Mammary epithelial cell (primary cell): ENCODE measurements at places on chromosomes 13 and 19. TPM values are rescaled to one million over a fixed set of nuclear protein-coding genes. Genes with fewer than 3 reads are reported as not detected.
A peak's percentile ranks its signal among the peaks of the same experiment; 100 is the strongest.

FLT3LG gene
- total RNA-seq = 1.5 and 4.2 TPM in 2 replicates

ATP7B gene
- 11.5 TPM for total RNA-seq

GRCh38 chr19:13079542-13079986, 23.1 kb downstream of the LYL1 start:
- DNase-seq = no peak

DNA sequence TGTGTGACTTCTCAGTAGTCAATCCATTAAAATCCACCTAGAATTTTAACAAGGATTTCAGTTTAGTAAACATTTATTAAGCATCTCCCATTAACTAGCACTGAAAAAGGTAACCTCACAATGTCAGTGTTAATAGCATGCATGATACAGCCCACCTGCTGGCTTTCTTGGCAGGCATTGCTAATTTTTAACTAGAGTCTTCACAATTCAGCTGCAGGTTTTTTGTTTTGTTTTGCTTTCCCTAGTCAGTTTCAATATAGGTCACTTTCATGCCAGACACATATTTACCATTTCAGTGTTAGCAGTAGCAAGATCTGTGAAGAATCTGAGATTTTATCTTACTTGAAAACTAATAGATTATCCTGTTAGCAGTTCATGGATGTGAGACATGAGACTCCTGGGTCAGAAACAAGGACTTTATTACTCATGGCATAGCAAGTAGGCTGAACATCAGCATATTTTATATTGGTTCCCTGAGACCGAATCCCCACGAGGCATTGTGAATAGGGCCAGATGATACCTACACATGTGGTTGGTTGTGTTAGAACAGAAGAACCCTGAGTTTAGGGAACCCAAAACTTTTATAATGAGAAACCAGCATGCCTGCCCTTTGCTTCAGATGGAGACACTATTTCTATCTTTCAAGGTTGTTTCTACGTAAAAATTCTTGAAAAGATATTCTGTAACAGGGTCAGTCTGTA, 198.0 kb upstream of the HTR2A start:
- no peak for DNase-seq

DNA sequence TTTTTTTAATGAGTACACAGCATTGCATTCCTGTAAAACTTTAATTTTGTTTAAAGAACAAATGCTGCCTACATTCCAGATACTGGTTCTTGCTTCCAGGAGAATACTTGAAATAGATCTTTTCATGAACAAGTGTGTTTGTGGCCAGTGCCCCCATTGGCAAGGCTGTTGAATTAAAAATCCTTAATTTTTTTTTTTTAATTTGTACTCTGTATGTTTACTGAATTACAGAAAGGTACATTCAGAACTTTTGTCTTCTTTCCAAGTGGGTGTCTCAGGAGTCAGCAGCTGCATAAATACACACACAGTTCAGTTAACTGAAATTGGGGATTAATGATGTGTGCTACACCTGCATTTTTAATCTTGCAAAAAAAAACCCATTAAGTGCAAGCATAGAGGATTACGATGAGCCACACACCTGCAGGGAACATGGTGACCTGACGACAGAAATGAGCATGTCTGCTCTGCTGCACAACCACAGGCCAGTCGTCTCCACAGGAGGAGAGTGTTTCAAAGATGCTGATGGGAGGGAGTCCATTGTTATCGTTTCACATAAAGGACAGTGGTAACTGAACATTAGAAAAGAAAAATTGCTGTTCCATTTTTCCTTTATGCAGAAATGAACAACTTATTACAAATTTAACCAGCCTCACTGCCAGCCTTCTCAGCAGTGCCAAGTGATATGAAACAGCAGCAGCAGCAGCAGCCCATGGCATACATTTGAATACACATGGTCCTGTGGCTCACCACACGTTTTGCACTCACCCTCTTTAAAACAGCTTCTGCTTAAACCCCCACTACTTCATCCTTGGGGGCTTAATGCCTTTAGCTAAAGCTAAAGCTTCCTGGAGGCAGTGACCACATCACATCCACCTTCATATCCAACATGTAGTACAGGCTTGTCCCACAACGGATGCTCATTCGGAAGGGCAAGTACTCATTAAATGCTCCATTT, 72.3 kb upstream of the RFC3 start:
- no peak for DNase-seq

DNA sequence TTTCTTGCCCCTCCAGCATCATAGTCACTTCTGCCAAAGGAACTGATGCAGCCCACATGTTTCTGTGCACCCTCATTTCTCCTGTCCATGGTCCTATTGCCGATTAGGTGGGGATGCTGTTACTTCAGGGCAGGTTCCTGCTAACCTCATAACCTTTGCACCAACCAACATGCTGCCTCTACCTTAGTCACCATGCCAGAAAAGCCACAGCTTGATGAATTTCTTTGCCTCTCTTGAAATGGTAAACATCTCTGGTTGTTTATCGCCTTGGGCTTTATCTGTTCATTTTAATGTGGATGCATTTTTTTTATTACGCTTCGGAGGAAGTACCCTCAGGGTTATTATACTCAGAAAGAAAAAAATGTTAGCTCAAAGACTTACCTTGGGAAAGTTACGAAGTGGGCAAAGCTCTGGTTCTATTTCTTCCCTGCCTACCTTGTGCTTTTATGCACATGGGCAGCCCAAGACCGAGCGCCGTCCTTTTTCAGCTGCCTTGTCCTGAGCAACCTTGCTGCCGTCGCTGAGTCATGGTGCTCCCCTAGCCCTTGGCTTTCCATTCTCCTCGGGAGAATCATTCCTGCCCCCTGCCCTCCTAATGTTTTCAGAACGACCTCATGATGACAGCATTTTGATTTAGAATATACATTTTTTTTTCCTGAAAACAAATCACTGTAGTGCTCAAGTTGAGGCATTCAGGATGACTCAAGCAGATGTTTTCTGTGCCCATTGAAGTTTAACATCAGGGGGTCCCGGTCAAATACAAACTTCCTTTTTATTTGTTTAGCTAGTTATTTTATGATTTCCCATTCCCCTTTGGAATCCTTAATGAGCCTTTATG, 280.0 kb downstream of the SHISA2 start:
- peak; percentile 33 for DNase-seq

DNA sequence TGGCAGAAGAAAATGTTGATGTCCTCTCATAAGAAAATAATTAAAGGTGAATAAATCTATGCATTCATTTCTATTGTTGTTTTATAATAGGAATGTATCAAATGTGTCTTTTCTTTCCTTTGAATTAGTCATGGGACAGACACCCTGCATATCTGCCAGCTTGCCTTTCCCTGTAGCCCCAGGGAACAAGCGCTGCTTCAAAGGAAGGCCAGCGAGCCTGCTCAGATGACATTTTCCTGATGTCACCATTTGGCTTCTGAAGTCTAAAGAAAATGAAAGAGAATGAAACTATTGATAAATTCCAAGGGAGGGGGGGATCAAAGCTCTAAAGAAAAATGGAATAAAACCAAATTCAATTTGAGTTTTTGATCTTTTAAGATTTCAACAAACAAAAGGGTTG, 574.8 kb downstream of the IRS2 start:
- DNase-seq = peak; percentile 54

DNA sequence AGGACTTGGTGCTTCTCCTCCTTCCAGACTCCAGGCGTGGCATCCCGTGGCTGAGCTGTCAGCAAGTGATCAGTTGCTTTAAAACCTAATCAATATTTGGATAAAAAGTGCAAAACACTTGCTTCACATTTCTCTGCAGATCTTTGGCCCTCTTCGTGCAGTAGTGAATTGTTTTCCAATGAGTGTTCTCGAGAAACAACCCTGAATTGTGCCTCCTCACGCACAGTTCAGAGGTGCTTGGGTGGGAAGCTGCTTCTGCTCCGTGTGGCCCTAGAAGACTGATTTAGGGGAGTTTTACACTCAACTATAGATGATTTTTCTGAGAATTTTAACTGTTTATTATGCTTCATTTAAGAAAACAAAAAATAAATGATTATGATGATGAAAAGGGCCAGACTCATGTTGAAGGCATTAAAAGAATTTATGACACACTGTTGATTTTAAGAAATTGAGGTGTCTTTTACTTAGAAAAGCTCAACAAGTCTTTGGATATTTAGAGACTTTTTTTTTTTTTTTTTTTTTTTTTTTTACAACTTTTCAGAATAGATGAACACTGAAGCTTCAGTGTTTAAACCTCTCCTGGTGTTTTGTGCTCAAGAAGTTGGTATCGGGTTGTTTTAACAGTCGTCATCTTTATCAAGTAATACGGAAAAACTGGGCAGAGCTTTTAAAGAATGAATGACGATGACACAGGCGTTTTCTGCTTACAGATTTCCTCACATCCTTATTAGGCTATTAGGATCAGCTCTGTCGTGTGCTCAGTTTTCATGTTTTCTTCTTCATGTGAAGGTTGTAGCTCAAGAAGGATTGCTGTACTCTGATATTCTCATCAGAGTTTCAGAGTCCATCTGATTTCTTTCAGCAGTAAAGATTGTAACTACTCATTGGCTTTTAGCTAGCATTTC, 39.5 kb upstream of the TEX29 start:
- DNase-seq = no peak

- peak; percentile 49 for DNase-seq
These were observed 3.1 kb upstream of the NEK3 start for GRCh38 chr13:52162279-52163101.

DNA sequence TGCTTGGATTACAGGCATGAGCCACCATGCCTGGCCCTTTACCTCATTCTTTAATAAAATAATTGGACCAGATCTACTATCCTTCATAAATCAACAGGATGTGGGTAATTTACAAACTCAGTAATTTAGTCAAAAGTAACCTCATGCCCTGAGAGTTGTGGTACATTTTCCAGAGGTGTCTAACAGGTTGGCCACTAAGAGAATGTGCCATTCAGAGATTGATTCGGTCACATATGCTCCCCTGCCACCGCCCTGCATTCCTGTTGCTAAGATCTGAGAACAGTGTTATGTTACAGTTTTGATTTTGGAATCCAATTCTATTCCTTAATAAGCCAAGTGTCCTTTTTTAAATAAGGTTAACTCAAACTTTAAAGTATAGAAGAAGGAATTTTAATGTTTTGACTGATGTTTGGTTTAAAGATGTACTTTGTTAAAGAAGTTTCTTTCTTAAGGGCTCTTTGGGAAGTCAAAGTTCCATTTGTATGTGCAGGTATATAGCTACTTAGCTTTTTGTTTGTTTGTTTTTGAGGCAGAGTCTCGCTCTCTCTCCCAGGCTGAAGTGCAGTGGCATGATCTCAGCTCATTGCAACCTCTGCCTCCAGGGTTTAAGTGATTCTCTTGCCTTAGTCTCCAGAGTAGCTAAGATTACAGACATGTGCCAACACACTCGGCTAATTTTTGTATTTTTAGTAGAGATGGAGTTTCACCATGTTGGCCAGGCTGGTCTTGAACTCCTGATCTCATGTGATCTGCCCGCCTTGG, 29.2 kb downstream of the PHF11 start:
- no peak for DNase-seq

- peak; percentile 24 for DNase-seq
These were observed 242.2 kb upstream of the EDNRB start for GRCh38 chr13:78160793-78161192.

GRCh38 chr19:7006135-7006704, 15.0 kb downstream of the MBD3L2B start:
- no peak for DNase-seq

- DNase-seq = peak; percentile 26
These were observed 11.6 kb upstream of the HTR2A start for GRCh38 chr13:46908501-46908900.

DNA sequence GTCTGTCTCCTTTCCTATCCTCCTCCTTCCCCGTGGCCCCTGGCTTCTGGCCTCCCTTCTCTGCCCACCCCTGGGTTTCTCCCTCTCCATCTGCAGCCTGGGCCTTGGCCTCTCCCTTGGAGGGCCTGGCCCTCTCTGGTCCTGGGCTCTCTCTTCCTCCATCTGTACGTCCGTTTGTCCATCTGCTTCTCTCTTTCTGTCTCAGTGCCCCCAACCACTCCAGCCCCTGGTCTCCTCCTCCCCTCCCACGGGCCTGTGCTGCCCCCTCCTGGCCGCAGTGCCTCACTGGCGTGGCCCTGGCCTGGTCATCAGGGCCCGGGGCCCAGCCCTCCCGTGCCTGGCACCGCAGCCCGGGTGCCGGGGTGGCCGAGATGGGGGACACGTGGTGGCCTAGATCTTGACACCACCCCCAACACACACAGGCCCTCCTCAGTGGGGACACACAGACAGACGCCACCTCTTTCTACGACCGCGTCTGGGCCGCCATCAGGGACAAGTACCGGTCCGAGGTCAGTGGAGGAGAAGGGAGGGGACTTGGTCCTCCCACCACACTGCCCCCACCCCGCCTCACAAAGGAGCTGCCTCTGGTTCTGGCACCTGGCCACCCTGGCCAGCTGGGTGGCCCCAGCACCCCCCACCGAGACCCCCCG, 11.3 kb downstream of the PRKCSH start:
- DNase-seq = no peak

DNA sequence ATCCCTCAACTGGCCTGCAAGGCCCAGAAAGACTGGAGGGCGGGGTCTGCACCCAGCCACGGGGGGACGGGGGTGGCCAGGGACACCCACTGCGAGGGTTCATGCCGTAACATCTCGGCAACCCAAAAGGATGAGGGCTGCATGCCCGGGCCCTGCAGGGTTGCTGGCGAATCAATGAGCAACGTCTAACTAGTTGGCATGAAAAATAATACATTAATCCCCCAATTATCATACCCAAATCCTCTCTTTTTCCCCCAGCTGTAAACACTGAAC, 232.2 kb downstream of the TUBA3C start:
- DNase-seq = no peak

DNA sequence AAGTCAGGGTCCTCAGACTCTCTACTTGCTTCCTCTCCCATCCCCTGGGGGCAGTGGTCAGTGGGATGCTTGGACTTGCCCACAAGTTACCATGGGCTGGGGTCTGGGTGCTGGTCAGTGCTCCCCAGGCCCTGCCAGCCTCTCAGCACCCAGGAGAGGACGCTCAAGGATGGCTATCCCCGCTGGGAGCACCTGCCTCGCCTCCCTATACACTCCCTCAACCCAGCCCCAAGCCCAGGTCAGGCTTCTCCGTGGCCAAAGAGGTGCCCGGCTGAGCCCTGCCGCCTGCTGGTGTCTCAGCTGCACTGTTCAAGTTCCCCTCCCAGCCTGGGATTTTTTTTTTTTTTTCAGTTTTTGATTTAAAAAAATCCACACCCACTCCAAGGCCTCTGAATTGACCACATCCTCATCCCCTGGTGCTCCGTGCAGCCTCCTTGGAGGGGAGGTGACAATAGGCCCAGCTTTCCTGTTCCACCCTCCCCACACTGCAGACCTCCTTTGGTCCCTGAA, 10.8 kb downstream of the F2RL3 start:
- DNase-seq = peak; percentile 27

- DNase-seq = no peak
These were observed 17.4 kb downstream of the NMRK2 start for GRCh38 chr19:3949997-3950859.
